ENCODE measurements at places on chromosomes 4 and X.

DNA sequence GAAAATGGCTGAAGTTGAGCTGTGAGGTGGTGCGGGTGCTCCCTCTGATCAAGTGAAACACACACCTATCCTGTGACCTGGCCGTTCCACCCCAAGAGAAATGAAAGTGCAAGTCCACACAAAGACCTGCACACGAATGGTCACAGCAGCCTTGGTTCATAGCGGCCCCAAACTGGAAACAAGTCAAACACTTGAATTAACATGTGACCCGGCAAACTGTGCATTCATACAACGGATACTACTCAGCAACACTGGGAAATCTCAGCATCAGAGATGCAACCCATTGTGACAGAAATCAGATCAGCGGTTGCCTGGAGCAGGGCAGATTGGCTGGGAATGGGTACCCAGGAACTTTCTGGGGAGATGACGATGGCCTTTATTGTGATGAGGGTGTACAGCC, 7.6 kb downstream of the G6PD start:
- no peak for DNase-seq

GRCh38 chr4:79650794-79651431, 242.9 kb upstream of the GK2 start:
- no peak for DNase-seq

DNA sequence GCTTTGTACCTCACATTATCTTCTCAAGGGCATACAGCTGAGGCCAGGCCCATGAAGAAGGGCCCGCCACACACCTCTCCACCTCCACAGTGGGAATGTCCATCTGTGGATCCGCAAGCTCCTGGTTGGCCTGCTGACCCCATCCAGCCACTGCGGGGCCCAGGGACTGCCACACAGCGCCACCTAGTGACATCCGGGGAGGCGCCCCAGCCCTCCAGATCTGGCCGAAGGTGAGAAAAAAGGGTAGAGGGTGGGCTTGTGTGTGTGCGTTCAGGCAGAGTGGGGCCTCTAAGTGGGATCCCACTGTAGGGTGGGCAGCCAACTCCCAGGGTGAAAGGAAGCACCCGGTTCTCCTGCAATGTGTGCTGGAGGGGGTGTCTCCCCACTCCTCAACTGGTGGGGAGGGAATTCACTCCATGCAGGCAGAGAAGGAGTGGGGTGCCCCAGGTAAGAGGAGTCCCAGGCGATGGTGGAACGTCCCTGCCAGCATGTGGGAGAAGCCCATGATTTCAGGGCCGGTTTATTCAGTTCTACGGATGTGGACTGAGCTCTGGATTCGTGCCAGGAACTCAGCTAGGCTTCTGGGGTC, 117.3 kb downstream of the ENPP6 start:
- no peak for DNase-seq

DNA sequence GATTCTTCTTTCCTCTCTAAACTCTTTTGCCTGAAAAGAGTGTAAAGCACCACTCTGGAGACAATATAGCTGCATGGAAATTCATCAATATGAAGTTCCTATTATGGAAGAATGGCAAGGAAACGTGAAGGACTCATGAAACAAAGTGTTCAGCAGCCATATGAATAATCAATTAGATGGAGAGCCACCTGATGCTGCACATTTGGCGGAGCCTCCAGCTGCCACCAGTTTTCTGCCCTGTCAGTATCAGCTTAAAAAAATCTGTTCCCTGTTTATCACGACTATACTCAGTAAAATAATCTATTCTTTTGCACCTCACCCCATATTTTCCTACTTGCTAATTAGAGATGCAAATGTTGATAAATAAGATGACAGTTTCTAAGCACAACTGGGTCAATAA, 276.0 kb downstream of the UNC5C start:
- DNase-seq, result no peak

GRCh38 chr4:87442889-87443288, 20.5 kb downstream of the NUDT9 start:
- DNase-seq, result no peak

GRCh38 chr4:127632420-127633403, at the start of gene INTU:
Gene INTU (plus strand): TSS chr4:127632957. CDS start chr4:127633035, 78 bp downstream.
- peak; percentile 91 for DNase-seq

GRCh38 chrX:29687687-29688086, 527.7 kb upstream of the MAGEB2 start:
- DNase-seq, result no peak

DNA sequence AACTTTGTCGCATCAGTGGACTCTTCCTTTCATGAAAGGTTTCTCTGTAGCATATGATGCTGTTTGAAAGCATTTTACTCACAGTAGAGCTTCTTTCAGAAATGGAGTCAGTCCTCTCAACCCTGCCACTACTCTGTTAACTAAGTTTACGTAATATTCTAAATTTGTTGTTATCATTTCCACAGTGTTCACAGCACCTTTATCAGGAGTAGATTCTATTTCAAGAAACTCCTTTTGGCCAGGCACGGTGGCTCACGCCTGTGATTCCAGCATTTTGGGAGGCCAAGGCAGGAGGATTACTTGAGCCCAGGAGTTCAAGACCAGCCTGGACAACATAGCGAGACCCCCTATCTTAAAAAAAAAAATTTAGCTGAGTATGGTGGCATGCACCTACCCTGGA, 90.0 kb downstream of the KDM6A start:
- no peak for DNase-seq

GRCh38 chrX:65925592-65925991, 114.3 kb downstream of the VSIG4 start:
- no peak for DNase-seq
